Dorsolateral prefrontal cortex (tissue), 122 donors: ENCODE measurements at places on chromosomes 5 and 9.
A peak's percentile ranks its signal among the peaks of the same experiment; 100 is the strongest.

GRCh38 chr9:72473474-72474261 lies 47.7 kb upstream of the TMC1 start:
- DNase-seq, result no peak

DNA sequence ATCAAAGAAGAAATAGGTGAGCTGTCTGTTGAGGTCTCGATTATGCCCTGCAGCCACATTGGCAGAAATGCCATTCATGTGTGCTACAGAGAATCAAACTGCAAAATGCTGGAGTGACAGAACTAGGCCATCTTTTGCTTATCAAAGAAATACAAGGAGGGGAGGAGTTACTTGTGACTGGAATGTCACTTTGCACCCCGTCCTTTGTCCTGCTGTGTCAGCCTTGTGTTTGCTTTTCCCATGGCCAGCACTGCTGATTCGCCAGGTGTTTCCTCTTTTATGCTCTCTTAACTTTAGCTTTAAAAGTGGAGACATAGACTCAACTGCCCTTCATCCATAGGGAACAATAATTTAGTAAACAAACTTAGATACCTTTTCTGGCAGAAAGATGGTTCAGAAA lies 54.3 kb downstream of the SLC46A2 start:
- DNase-seq, result no peak

GRCh38 chr9:97958812-97959511 lies 21.0 kb upstream of the HEMGN start:
- DNase-seq, result no peak

- DNase-seq, result no peak
Observed at GRCh38 chr5:177357146-177357458, 622 bp upstream of the RGS14 start.

- peak; percentile 78 for DNase-seq
Observed at GRCh38 chr5:68170826-68171558, 44.6 kb upstream of the PIK3R1 start.

GRCh38 chr5:160315968-160316367 lies 3.6 kb upstream of the CCNJL start:
- DNase-seq, result no peak

- DNase-seq, result no peak
Observed at GRCh38 chr9:98968601-98969337, 25.1 kb downstream of the COL15A1 start.

DNA sequence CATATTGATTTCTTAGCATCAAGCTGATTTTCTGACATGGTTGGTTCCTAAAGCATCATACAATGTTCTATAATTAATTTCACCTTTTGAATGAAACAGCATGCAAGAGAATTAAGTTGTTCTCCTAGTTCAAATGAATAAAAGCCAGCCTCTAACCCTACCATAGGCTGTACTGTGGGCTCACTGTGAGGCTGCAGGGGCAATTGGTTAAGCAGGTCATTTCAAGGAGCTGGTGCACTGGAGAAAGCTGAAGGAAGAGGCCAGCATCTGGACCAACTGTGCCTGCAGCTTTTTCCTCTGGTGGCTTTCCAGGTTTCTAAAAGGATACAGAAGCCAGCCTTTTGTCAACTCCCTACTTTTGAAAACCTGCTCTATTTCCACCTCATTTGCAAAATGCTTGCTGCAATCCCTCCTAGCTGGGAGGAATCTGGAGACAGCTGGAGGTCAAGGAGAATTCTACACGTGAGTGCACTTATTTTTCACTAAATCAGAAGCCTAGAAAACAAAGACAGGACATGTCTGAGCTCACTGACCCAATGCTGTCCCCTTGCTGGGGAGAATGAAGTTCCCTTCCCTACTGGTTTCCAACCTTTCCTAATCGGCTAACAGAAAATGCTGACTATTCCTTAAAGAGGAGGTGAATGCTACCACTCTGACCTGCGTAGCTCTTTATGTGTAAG lies 158.9 kb downstream of the APBA1 start:
- DNase-seq, result no peak

- no peak for DNase-seq
Observed at GRCh38 chr5:142797420-142797819, 27.2 kb downstream of the ARHGAP26 start.

DNA sequence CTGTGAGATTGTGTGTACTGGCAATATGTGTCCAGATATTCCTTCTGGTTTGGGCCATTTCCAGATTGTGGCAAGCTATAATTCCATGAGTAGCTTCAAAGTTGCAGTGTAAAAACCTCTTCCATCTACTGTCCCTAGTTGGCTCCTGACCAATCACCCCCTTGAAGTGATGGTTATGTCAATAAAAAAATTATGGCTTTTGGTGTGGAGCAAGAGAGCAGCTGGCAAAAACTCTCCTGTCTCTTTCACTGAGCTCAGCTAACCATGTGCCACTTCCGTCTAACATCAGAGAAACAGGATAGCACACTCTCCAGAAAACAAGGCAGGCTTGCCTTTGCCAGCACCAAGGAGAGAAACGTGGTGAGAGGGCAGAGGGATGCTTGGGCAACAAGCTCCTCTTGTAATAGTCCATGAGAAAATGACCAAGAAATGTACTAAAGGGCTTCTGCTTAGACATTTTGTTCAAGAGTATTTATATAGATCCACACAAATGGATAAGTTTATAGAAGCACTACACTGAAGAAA lies 914.4 kb upstream of the SEMA6A start:
- no peak for DNase-seq

- no peak for DNase-seq
Observed at GRCh38 chr5:83151821-83152220, 74.5 kb downstream of the XRCC4 start.
